Activated CD8-positive, alpha-beta memory T cell treated with anti-CD3 and anti-CD28 coated beads for 1 hour (primary cell): ENCODE measurements at places on chromosomes 1 and 21.

- no peak for DNase-seq
Observed at GRCh38 chr21:38329162-38329561, 72.4 kb downstream of the KCNJ15 start.

- DNase-seq: no peak
Observed at GRCh38 chr1:5526385-5526750, 465.9 kb downstream of the NPHP4 start.

DNA sequence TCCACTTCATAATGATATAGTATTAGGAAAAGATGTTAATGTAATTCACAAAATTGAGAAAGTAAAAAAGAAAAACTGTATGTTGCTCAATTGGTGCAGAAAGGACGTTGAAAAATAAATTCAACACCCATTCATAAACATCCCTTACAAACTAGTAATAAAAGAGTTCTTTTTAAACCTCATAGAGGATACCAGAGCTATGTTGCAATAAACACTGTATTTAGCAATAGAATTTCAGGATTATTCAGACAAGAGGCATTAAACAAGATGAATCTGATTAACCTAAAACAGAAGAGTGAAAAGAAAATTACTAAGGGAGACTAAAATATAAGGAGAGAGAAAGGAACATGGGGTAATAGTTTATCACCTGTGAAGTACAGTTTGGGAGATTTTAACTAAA lies 154.8 kb downstream of the NTPCR start:
- no peak for DNase-seq

- DNase-seq: no peak
Observed at GRCh38 chr1:185528084-185528676, 206.0 kb upstream of the HMCN1 start.

DNA sequence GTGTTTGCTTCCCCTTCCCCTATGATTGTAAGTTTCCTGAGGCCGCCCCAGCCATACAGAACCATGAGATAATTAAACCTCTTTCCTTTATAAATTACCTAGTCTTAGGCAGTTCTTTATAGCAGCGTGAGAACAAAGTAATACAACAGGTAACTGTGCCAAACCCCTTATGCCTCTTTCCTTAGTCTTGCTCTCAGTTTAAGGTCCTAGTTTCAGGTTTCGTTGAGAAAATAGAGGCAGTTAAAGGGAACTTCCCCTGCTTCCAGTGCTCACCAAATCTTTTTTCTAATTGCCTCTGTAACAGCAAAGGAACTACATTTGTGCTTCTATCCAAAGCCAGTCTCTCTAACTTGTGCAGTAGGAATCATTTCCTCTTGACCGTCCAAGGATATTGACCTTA lies 164.8 kb downstream of the PATJ start:
- DNase-seq: no peak

- no peak for DNase-seq
Observed at GRCh38 chr21:17105932-17106331, 406.9 kb upstream of the CXADR start.

DNA sequence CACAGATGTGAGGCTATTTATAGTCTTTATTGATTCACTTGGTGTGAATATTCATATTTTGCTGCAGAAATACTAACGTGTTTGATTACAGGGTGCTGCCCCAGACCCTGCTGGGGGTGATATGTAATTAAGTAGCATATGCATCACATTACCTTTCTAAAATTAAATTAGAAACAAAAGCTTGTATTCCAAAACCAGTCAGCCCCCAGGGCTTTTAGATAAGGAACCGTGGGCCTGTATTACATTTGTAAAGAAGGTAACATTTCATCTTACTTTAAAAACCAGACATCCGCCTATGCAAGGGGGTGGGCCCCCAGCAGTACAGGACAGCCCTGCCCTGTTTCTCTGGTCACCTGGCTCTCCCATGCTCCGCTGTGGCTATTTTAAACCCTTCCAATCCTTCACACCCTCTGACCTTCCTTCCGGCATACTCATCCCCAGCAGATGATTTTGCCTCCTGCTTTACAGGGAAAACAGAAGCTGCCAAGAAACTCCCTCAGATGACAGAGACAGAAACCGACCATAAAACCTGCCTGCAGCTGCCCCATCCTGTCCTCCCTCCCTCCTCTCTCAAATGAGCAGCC lies 22.0 kb upstream of the KCNC4 start:
- no peak for DNase-seq

DNA sequence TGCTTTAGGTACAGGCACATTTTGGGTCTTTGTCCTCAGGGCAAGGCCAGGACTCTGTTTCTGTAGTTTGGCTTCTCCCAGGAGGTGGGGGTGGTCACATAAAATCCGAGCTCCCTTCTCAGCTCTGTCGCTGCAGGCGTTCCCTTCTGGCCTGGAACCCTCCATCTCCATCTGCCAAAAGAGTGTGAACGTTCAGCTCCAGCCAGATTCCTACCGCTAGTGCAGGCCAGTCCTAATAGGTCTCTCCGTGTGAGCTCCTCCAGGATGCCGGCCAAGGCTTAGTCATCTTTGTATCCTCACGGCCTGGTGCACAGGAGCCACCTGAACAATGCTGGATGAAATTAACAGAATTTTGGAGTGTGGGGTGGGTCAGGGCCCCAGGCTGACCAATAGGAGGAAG lies 19.9 kb upstream of the KCNA10 start:
- no peak for DNase-seq

DNA sequence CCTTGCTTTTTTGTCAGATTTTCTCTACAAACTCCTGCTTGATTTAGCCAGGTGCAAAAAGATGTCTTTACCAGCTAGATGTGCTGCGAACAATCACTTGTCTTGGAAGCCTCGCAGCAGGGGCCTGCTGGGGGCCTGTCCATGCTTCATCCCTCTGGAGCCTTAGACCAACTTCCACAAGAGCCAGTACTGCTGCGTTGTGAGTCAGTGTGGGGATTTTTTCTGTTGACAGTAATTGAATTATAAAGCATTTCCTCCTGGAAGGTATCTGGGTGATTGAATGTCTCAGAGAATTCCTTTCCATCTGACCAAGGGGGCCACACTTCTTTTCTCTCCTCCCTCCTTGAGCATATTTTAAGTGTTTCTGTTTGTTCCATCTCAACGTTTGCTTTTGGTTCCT lies 40.4 kb upstream of the LDLRAP1 start:
- no peak for DNase-seq

DNA sequence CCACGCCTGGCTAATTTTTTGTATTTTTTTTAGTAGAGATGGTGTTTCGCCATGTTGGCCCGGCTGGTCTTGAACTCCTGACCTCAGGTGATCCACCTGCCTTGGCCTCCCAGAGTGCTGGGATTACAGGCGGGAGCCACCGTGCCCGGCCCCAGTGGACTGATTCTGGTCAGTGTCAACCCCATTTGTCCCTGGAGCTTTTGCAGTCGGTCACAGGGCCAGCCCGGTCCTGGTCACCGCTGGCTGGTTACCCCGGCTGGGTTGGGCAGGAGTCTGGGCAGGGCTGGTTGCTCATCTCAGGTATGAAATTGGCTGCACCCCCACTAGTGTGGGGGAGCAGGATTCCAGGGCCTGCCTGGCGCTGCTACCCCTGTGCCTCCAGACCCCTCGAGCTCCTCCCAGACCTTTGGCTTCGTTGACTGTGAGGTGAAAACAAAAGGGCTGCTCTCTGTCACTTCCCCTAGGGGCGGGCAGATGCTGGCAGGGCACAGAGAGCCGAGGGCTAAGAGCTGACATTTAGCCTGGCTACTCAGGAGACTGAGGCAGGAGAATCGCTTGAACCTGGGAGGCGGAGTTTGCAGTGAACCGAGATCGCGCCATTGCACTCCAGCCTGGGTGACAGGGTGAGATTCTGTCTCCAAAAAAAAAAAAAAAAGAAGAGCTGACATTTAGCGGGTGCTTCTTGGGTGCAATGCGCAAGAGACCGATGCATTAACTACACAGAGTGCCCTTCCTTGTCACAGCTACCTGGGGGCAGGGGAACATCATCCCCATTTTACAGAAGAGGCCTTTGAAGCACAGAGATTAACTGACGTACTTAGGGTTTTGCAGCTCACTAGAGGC lies 10.6 kb downstream of the TNFRSF1B start:
- no peak for DNase-seq

- DNase-seq: no peak
Observed at GRCh38 chr1:63651161-63651701, 58.0 kb downstream of the PGM1 start.

DNA sequence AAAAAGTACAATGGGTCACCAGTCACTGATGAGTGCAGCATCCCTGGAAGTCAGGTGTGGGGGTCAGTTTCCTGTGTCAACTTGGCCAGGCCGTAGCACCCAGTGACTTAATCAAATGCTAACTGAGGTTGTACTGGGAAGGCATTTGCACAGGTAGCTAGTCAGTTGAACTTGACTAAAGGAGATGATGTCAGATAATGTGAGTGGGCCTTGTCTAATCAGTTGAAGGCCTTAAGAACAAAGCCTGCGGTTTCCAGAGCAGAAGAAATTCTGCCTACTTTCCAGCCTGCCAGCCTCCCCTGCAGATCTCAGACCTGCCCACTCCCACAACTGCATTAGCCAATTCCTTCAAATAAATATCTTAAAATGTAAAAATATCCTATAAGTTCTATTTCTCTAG lies 57.1 kb downstream of the ERG start:
- DNase-seq: no peak

DNA sequence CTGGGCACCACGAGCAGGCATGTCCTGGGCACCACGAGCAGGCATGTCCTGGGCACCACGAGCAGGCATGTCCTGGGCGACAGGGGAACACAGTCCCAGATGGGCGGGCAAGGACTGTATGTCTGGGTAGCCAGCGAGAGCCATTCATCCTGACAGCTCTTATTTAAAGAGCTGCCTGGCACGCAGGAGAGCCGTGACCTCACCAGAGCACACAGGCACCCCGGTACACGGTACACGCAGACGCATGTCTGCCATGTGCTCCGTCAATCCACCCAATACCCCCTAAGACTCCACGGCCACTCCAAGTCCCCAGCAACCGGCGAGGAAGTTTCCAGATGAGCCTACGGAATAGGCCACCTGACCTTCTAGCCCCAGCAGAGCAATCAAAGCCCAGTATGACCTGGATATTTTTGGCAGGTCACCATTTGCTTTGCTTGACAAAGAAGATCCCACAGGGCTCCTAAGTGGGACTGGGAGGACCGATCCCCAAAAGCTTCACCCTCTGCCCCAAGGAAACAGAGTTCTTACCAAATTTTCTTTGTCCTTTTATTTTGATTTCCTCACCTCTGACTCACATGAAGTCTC lies 51.7 kb downstream of the CASZ1 start:
- DNase-seq: no peak

DNA sequence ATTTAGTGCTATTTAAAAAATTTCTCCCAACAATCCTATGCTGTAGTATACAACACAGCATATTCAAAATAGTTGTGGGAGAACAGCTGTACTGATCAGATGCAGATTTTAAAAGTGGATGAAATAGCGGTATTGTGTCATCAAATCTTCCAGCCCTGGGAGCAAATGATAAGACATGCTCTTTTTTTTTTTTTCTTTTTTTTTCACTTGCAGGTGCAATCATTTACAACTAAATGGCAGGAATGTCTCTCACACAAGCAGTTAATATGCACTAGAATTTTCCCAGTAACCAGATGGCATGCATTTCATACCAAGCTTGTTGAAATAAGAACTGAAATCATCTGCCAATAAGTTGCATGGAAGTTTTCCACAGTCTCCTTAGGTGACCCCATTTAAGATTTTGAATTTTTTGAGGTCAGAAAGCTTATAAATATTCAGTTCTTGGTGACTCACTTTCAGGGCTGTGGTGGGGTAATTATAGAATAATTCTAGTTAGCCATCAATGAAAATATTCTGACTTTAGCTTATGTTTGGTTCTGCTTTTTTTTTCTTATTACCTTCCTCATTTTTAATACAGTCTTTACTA lies 623.9 kb upstream of the NR5A2 start:
- no peak for DNase-seq

DNA sequence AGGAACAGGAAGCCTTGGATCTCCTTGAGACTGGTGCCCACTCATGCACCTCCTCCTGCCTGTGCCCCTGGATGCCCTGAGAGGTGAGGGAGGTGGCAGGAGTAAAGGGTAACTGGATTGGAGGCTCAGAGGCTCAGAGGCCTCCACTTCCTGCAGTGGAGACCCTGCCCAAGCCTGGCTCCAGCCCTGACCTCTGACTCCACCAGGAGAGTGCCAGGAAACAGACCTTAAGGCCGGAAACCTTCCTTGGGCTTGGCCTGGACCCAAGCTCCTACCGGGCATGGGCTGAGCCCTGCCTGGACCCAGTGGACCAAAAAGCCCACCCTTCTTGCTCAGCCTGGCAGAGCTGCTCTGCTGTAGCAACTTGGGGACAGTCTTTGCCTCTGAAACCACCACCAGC lies 15.0 kb upstream of the CELA3B start:
- no peak for DNase-seq

DNA sequence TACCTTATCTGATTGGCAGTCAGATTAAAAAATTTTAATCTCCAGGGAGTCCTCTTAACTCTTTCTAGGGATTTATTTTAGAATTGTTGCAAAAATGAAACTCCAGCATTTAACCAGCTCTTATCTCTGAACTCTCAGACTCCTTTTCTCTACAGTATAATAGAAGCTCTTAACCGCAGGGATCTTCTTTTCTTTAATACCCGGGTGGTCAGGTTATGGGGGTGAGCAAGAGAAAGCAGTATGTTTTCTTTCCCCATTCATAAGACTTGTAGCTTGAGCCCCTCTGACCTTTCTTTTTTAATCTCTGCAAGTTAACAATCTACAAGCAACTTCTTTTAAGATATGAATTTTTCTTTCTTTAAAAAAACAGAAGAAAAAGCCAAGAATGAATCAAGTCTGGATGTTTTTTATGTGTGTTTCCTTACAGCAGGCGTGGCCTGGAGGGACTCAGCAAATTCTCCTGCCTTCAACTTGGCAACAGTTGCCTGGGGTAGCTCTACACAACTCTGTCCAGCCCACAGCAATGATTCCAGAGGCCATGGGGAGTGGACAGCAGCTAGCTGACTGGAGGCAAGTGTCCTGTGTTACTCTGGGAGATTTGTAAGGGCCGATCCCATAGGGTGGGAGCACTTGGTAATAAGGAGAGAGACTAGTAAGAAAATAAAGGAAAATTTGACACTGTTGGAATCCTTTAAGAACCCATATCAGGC lies 13.4 kb upstream of the OLFML3 start:
- no peak for DNase-seq

GRCh38 chr21:45164124-45164511 lies 89.7 kb downstream of the ADARB1 start:
- DNase-seq: no peak

DNA sequence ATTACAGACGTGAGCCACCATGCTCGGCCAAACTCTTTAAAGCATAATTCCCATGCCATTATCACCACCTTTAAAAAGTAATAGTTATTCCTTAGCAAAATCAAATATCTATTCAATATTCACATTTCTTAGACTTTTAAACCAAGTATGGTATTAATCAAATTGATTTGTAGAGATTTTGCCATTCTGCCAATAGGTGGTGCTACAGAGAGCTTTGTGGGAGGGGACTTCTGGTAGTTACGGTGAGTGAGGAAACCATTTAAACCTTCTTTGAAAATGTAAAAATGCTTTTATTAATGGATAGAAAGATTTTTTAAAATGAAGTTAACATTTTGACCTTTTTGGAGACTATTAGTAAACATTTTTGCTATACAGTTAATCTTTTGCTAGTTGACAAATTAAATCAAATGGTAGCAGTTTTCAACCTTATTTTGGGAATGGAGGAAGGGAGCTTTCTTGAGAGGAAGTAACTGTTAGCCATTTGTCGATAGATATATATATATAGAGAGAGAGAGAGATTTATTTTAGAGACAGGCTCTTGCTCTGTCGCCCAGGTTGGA lies 19.3 kb downstream of the IARS2 start:
- no peak for DNase-seq

- DNase-seq: no peak
Observed at GRCh38 chr1:65844821-65845534, 52.3 kb downstream of the PDE4B start.
